Pancreas (tissue), 10 donors: ENCODE measurements at places on chromosomes 1 and 21. TPM values are rescaled to one million over a fixed set of nuclear protein-coding genes. Genes with fewer than 3 reads are reported as not detected.

- no peak overlapping the region for H3K27ac ChIP-seq
- H3K4me3 ChIP-seq: no peak overlapping the region
- H3K27me3 ChIP-seq: no peaks in the 10 kb centered on the region
- DNase-seq: no peak
These were observed 37.4 kb upstream of the C1orf198 start for GRCh38 chr1:230905733-230906132.

- H3K36me3 ChIP-seq: no peaks in the 10 kb centered on the region
- H3K27me3 ChIP-seq: no peaks in the 10 kb centered on the region
- no peaks in the 10 kb centered on the region for H3K4me1 ChIP-seq
- no peak overlapping the region for H3K4me3 ChIP-seq
These were observed 101.7 kb upstream of the BEND5 start for GRCh38 chr1:48878191-48878940.

DNA sequence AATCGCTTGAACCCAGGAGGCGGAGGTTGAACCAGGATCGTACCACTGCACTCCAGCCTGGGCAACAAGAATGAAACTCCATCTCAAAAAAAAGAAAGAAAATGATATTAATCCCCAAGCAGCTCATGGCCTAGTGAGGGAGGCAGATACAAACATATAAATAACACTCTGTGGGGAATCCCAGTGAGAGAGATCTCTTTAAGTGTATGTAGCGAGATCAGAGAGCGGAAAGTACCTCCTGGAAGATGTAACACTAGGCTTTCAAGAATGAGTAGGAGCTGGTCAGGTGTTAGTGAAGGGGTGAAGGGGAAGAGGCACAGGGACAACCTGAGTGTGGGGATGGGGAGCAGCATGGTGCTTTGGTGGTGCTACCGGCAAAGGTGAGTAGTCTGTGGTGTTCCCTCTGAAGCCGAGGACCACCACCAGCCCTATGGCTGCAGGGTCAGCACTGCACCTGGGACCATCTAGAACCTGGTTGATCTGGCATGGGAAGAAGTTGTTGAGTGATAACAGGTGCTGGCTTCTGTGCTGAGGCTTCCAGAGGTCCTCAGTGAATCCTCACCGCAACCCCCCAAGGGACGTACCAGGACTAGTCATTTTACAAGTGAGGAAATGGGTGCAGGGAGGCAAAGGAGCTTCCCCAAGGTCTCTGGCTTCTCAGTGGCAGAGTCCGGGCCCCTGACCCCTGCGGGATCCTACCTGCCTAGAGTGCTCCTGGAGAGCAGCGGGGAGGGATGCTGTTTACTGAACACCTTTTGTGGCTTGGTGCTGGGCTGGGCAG, 367.6 kb upstream of the VAMP3 start:
- DNase-seq: peak; percentile 1
- H3K27ac ChIP-seq: no peak overlapping the region
- H3K4me3 ChIP-seq: no peak overlapping the region
- H3K27me3 ChIP-seq: no peaks in the 10 kb centered on the region

GRCh38 chr21:40717028-40717427, 129.9 kb downstream of the DSCAM start:
- H3K4me3 ChIP-seq: no peak overlapping the region
- H3K27ac ChIP-seq: no peak overlapping the region
- DNase-seq: no peak
- peaks cover 3% of the 10 kb centered on the region for H3K27me3 ChIP-seq

- no peaks in the 10 kb centered on the region for H3K4me1 ChIP-seq
- no peak for DNase-seq
- no peaks in the 10 kb centered on the region for H3K27me3 ChIP-seq
- no peak overlapping the region for H3K27ac ChIP-seq
These were observed 218.6 kb downstream of the SLC45A1 start for GRCh38 chr1:8536515-8536914.

GRCh38 chr1:234532503-234532922, 53.5 kb upstream of the TARBP1 start:
- peak overlapping the region; percentile 98 for H3K27ac ChIP-seq
- no peaks in the 10 kb centered on the region for H3K27me3 ChIP-seq
- H3K4me1 ChIP-seq: peaks cover 82% of the 10 kb centered on the region
- no peak overlapping the region for H3K4me3 ChIP-seq
- peak; percentile 77 for DNase-seq

- no peak overlapping the region for H3K4me3 ChIP-seq
- no peaks in the 10 kb centered on the region for H3K27me3 ChIP-seq
- H3K27ac ChIP-seq: no peak overlapping the region
- H3K36me3 ChIP-seq: no peaks in the 10 kb centered on the region
- DNase-seq: no peak
These were observed 158.3 kb upstream of the KAZN start for GRCh38 chr1:14440166-14440565.

GRCh38 chr1:234545517-234546386, 64.2 kb downstream of the IRF2BP2 start:
- no peak overlapping the region for H3K4me3 ChIP-seq
- peak; percentile 68 for DNase-seq
- peak overlapping the region; percentile 91 for H3K27ac ChIP-seq
- H3K4me1 ChIP-seq: peaks cover 23% of the 10 kb centered on the region
- no peaks in the 10 kb centered on the region for H3K36me3 ChIP-seq
- H3K27me3 ChIP-seq: no peaks in the 10 kb centered on the region

DNA sequence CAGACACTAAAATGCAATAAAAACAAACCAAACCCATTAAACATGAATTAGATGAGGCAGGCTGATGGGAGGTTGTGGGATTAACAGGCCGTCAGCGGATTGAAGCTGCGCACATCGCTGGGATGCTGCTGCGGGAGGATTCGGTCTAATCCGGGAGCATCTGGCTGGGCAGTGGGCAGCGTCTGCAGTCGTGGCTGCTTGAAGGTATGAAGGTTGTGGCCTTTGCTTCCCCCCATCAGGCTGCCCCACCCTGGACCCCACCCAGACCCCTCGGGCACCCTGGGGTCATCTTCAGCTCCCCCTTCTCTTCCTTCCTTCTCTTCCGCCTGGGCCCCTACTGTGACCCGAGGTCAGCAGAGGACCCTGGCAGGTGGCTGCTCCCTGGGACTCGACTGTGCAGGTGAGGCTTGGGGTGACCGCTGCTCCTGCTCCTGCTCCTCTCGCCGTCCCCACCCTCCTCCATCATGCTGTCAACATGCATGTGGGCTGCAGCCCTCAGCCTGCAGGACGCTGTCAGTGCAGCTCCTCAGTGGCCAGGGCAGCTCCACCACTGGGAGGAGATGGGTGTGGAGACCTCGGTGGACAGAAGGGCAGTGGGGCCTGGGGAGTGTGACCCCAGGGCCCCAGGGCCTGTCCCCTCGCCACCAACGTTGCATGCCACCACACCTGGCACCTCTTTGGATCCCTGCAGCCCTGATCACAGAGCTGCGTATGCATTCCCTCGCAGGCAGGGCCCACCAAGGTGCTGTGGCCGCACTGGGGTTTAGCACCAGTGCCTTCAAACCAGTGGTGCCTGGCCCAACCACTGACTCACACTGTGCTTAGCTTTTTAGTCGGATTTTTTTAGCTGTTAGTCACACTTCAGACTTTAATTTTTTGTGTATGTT, 112.2 kb upstream of the COL6A1 start:
- H3K4me1 ChIP-seq: no peaks in the 10 kb centered on the region
- H3K4me3 ChIP-seq: no peak overlapping the region
- no peak overlapping the region for H3K27ac ChIP-seq
- no peaks in the 10 kb centered on the region for H3K36me3 ChIP-seq
- no peak for DNase-seq

GRCh38 chr1:116699605-116700004, 32.1 kb upstream of the IGSF3 start:
- DNase-seq: no peak
- no peaks in the 10 kb centered on the region for H3K36me3 ChIP-seq
- no peak overlapping the region for H3K27ac ChIP-seq
- no peak overlapping the region for H3K4me3 ChIP-seq
- no peaks in the 10 kb centered on the region for H3K4me1 ChIP-seq

GRCh38 chr1:102120910-102121309, 124.2 kb upstream of the OLFM3 start:
- no peaks in the 10 kb centered on the region for H3K4me1 ChIP-seq
- no peak overlapping the region for H3K4me3 ChIP-seq
- no peaks in the 10 kb centered on the region for H3K36me3 ChIP-seq
- no peak overlapping the region for H3K27ac ChIP-seq
- no peak for DNase-seq

DNA sequence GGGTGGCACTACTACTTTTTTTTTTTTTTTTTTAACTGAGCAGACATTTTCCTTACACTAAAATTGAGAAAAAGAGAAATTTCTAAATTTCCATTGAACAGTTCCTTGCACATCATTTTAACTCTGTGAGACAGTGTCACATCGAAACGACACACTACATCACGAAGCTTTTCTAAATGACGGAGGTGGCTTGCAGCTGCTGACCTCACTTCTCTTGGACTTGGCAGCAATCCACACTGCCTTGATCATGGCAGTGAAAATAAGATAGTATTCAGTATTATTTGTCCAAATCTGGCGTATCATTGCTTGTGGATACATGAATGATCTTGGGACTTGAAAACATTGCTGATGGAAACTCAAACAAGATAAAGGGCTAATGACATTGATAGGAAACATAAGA, 80.3 kb upstream of the CYYR1 start:
- H3K27me3 ChIP-seq: no peaks in the 10 kb centered on the region
- H3K36me3 ChIP-seq: no peaks in the 10 kb centered on the region
- no peaks in the 10 kb centered on the region for H3K4me1 ChIP-seq

DNA sequence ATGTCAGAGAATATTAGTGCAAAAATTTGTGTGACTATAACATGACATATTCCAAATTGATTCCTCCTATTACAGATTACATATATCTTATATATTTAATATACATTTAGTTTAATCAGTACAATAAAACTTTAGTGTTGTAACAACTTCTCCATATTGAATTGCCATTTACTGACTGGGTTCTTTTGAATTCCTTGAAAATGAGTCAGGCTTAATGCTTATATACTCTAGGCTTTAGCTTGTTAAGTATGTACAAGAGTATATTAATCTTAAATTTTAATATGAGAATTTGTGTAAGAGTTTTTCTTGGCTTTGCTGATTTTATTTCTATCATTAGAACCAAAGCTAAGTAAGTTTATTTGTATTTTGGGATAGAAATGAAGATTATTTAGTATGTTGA, 40.3 kb downstream of the XPR1 start:
- H3K4me1 ChIP-seq: no peaks in the 10 kb centered on the region
- no peaks in the 10 kb centered on the region for H3K36me3 ChIP-seq
- H3K27me3 ChIP-seq: no peaks in the 10 kb centered on the region

- no peaks in the 10 kb centered on the region for H3K4me1 ChIP-seq
- no peaks in the 10 kb centered on the region for H3K36me3 ChIP-seq
- no peak overlapping the region for H3K4me3 ChIP-seq
- no peaks in the 10 kb centered on the region for H3K27me3 ChIP-seq
These were observed 18.7 kb upstream of the ZBTB21 start for GRCh38 chr21:42028766-42029425.

- peak; percentile 87 for DNase-seq
- no peaks in the 10 kb centered on the region for H3K4me1 ChIP-seq
- no peak overlapping the region for H3K4me3 ChIP-seq
- no peak overlapping the region for H3K27ac ChIP-seq
- no peaks in the 10 kb centered on the region for H3K36me3 ChIP-seq
These were observed 63.5 kb upstream of the NFASC start for GRCh38 chr1:204806943-204807687.

The CRTC2 gene
- 14.3 TPM for total RNA-seq

The ZFP69B gene
- total RNA-seq: 2.2 TPM

The NES gene
- total RNA-seq: 3.9 TPM
